Activated T-cell treated with anti-CD3 and anti-CD28 coated beads, Interleukin-2, amount 50 U/mL, for 1 hour (primary cell): ENCODE measurements at places on chromosomes 12 and 14.

DNA sequence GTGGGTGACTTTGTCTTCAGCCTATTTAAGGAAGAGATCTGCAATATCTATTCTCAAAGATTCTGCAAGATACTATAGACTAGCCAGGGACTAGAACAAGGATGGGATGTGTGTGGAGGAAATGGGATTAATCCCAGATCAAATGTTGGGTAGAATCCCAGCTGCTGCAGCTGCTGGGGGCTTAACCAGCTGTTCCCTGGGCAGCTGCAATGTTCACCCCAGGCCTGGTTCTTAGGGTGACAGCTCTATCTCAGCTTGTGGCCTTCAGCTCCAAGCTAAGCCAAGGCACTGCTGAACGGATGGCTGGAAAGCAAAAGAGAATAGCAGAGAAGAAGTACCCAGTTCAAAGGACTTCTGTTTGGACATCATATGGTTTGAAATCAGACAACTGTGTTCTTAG, 10.0 kb upstream of the RHEBL1 start:
- DNase-seq: no peak

GRCh38 chr12:19689801-19690472, 250.6 kb downstream of the AEBP2 start:
- DNase-seq: no peak

- DNase-seq: no peak
These were observed 8.5 kb upstream of the FGF23 start for GRCh38 chr12:4388032-4388431.

DNA sequence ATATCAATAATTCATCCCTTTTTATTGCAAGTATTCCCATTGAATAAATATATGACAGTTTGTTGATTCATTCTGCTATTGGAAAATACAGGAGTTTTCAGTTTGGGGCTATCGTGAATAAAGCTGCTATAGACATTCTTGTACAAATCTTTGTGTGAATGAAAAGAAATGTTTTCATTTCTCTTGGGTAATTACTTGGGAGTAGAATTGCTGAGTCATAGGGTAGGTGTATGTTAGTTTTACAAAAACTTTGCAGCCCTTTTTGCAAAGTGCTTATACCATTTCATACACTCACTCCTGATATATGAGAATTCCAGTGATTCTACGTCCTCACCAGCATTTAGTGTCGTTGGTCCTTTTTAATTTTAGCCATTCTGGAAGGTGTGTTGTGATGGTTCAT, 6.9 kb upstream of the PTCSC3 start:
- DNase-seq: no peak

GRCh38 chr14:56703947-56704346, 106.3 kb downstream of the OTX2 start:
- no peak for DNase-seq

DNA sequence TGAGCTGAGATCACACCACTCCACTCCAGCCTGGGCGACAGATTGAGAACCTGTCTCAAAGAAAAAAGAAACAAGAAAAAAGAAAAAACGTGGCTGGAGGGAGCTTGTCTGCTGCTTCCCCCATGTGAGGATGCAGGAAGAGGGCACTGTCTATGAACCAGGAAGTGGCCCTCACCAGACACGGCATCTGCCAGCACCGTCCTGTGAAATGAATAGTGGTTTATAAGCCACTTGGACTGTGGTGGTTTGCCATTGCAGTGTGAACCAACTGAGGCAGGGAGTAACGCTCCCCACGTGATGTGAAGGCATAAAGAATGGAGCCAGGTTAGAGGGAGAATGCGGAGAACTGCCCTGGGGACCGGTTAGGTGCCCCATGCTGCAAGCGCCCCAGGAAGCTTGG, 4.5 kb upstream of the BRF1 start:
- no peak for DNase-seq
